ENCODE measurements at places on chromosomes 7 and 10.

DNA sequence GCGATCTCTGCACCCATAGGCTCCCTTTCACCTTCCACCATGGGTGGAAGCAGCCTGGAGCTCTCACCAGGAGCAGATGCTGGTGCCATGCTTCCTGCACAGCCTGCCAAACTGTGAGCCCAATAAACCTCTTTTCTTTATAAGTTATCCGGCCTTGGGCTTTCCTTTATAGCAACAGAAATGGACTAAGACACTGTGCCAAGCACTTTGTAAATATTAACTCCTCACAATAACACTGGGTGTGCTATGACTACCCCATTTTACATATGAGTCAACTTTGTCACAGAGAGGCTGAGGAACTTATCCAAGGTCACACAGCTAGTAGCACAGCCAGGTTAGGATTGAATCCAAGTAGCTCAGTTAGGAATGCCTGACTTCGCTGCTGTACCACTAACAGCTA, 79.7 kb upstream of the KCNMA1 start:
- DNase-seq = no peak

DNA sequence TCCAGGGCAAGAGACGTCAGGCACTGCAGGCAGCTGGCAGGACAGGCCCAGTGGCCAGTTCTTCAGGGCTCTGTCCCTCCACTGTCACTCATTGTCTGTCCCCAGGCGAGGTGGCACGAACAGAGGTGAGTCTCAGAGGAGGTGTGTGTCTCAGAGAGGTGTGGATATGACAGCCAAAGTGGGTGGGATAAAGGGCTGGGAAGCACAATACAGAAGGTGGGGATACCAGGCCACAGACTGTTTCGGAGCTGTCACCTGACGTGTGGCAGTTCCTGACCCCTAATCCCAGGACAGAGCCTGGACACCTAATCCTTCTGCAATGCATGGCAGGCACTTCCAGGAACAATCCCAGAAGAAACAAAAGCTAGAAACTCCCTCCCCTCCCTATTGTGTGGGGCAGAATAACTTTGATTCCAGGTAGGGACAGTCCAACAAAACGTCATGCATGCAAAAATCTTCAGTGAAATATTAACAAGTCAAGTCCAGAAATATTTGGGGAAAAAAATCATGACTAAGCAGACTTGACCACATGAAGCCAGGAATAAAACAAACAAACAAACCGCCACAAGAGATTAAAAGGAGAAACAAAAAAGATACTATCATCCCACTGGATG, 11.6 kb downstream of the KLRG2 start:
- DNase-seq = no peak

- peak; percentile 65 for DNase-seq
Observed at GRCh38 chr10:43204943-43205671, 61.8 kb downstream of the RASGEF1A start.

DNA sequence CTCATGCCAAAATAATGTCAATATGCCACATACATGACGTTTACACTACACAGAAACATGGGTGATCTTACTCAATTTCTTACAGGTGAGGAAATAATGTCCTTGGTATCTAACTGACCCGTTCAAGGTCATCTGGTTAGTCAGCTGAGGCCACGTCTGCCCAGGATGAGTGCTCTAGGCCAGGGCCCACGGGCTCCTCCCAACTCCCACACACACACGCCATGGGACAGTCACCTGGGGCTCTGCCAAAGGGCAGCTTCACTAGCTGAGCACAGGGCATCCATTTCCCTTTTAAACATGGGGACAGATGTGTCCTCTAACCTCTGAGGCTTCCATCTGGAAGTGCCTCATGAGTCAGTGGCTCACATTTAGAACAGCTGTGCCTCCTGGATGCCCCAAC, 123.9 kb downstream of the TNS3 start:
- DNase-seq = no peak

GRCh38 chr7:135772639-135773222, 24.1 kb upstream of the FAM180A start:
- DNase-seq = no peak

DNA sequence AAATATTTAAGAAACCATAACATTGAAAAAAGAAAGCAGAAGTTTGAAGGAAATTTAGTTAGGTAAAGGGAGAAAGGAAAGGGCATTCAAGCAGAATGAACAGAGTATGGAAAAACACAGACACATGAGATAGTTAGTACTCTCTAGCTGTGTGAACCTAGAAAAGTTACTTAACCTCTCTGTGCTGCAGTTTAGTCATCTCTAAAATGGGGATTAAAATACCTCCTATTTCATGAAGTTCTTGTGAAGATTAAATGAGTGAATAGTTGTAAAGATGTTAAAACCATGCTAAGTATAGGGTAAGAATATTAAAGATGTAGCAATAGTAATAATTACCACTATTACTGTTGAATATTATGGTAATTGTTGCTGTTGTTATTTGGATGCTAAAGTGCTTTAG, 269.6 kb downstream of the SLC25A13 start:
- DNase-seq = no peak

- DNase-seq = no peak
Observed at GRCh38 chr10:60096761-60097513, 190.6 kb upstream of the CCDC6 start.

DNA sequence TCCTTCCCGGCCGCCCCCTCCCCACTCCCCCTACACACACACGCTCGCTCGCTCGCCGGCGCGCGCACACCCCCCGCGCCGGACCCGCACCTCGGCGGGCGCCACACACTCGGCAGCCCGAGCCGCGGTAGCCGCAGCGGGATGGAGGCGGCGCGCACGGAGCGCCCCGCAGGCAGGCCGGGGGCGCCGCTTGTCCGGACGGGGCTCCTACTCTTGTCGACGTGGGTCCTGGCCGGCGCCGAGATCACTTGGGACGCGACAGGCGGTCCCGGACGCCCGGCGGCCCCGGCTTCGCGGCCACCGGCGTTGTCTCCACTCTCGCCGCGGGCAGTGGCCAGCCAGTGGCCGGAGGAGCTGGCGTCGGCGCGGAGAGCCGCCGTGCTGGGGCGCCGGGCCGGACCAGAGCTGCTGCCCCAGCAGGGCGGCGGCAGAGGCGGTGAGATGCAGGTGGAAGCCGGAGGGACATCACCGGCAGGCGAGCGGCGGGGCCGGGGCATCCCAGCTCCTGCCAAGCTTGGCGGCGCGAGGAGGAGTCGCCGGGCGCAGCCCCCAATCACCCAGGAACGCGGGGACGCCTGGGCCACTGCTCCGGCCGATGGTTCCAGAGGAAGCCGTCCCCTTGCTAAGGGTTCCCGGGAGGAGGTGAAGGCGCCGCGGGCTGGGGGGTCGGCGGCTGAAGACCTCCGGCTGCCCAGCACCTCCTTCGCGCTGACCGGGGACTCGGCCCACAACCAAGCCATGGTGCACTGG, at the start of gene SORCS3:
TSS of gene SORCS3 (plus strand) at position 104 of the 750 bp plus-strand sequence.
- no peak for DNase-seq

DNA sequence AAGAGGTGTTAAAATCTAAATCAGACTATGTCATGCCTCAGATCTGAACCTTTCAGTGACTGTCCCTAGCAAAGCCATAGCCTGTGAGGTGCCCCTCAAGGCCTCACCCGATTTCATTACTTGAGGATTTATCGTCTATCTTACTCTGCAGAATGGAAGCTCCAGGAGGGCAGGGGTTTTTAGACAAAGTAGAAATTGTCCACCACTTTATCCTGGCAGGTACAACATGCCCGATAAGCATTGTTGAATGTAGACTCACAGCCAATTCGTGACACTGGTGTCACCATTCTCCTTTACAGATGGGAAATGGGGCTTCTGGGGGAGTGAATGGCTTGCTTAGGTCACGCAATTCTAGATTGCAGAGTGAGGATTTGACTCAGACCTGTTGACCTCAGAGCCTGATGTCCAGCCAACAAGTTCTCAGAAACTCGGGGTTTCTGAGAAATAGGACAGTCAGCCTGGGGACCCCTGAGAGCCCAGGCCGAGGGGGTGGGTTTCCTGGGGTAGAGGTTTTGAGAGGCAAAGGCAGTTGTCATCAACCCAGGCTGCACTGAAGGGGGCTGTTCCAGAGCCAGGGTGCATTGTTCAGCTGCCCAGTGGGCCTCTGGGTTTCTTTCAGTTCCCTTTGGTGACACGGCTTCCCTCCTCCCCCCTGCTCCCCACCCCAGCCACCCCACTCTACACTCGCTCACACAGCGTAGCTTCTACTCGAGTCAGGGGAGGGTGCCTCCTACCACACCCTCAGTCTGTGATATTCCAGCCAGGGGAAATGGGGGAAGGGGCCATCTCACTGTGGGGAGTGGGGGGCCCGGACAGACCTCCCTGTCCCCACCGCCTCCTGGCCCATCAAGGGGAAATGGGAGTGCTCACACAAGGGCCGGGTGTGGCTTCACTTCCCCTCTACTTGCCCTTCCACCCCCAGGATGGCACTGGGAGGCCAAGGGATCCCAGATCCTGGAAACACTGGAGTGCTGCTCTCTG, 3.1 kb upstream of the IRF5 start:
- peak; percentile 24 for DNase-seq

DNA sequence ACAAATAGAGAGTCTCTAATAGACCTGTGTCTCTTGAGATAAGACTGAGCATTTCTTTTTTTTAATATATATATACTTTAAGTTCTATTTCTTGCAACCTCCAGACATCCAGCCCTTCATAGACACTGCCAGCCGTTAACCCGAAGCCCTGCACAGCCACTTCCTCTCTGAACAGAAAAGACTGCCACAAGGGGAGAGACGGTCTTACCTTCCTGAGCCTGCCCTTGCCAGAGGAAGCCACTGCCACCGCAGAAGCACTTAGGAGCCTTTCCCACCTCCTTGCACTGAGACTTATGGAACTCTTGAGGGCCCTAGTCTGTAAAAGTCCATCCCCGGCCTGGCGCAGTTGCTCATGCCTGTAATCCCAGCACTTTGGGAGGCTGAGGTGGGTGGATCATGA, 31.8 kb upstream of the PRSS1 start:
- DNase-seq = no peak

GRCh38 chr7:4244041-4244440, 438.1 kb upstream of the FOXK1 start:
- no peak for DNase-seq

- DNase-seq = no peak
Observed at GRCh38 chr7:99452541-99452940, 13.4 kb downstream of the ATP5MF start.

DNA sequence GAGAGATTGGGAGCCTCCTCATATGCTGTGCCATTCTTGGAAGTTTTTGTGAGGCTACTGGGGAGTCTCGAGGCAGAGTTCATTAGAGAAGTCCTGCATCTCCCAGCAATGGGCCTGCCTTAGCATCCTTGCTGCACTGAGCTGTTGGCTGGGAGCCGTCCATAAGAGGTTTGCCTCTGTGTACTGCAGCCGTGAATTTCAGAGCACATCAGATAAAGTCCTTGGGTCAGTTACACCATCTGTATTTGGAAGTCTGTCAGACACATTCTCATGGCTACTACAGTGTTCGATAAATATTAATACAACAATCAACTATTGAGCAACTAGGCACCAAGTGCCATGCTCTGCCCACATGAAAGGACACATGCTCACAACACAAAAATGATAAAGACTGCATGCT, 100.5 kb upstream of the SEC61G start:
- DNase-seq = no peak

GRCh38 chr10:110407301-110408170, 90.2 kb upstream of the DUSP5 start:
- DNase-seq = no peak

DNA sequence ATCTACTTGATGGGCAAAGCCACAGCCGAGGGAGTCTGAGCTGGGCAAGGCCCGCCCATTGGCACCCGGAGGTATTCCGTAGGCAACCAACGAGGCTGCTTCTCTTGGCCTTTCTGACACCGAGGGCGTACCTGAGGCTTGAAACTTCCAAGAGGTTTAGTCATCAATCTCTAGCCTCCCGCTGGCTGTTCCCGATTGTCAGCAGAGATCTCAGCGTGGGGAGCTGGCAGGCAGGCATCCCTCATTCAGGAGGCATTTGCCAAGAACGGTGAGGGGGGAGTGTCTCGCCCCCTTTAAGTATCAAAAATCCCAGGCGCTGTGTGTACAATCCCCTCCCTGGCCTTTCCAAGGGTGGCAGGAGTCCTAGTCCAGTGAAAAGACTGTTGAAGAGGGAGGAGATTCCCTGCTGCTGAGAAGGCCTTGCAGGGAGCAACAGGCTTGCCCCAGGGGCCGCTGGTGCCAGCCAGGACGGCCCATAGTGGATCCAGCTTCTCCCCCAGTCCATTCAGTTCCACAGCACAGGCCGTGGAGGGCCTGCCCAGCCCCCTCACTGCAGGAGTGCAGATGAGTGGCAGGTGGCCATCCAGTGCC, 39.7 kb downstream of the OAT start:
- DNase-seq = no peak

DNA sequence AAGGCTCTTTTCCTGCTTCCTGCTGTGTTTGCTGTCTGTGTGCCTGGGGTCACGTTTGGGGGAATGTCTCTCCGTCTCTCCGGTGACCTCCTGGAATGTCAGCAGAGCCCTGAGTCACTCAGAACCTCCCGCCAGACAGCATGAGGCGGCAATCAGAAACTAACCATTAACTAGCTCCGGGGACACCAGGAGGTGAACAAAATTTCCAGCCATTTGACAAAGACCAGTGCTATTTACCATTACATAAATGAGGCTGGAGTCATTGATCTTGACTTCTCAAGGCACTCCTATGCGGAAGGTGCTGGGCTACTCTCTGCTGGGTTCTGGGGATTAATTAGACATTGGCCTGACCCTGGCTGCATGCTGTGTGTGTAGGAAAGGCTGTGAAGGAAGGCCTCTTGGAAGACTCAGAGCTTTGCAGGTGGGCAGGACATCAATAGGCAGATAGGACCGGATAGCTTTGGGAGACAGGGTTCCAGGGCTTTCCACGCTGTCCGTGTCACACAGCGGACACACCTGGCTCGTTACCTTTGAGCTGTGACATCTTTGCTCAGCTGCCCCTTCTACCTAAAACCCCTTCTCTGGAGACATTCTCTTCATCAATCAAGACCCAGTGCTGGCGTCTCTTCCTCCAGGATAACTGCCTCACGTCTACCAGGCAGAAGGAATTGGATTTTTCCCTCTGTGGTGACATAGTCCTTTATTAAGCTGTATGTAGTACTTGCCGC, 77.0 kb downstream of the PFKFB3 start:
- DNase-seq = no peak

DNA sequence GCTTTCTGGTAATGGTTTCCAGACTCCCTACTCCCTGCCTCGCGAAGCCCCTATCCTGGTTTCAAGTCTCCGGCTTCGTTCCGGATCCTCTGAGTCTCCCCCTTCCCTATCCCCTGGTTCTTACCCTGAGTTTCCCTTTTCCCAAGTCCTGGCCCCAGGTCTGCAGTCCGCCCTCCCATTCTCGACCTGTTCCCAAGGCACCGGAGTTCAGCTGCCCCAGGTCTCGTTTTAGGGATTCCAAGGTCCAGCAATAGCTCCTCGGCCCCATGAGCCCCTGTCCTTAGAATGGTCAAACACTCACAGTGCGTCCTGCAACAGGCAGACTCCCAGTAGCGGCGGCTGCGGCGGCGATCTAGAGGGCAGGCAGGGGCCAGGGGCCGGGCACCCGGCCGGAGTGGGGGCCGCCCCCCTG, 274 bp downstream of the PITX3 start:
- no peak for DNase-seq
